RKO (cell line): ENCODE measurements at places on chromosomes 3 and 15.

- DNase-seq = no peak
These were observed 225.1 kb upstream of the NDN start for GRCh38 chr15:23912191-23912590.

- DNase-seq = no peak
These were observed 3.8 kb upstream of the MYRIP start for GRCh38 chr3:39805650-39806049.

DNA sequence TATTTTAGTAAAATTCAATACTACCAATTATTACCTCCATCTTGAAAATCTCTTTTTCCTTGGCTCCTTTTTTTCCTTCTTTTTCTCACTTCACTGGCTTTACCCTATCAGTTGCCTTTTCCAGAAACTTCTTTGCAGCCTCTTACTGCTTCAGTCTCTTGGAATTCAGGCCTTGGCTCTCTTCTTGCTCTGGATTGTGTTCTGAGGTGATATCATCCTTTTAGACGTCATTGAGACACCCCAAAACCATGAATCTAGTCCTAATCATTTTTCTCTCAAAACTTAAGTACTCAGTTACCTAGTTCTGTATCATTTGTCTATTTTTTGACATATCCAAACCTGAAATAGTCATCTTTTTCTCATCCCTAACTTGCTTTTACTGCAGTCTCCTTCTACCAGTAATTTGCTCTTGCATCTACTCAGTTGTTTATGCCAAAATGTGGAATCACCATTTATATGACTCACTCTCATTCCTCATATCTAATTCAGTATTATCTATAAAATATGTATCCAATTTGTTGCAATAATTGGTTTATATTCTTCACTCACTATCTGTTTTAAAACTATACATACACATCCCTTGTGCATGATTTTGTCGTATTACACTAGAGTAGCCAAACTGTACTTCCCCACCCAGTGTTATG, 703.2 kb upstream of the CCDC54 start:
- DNase-seq = no peak

DNA sequence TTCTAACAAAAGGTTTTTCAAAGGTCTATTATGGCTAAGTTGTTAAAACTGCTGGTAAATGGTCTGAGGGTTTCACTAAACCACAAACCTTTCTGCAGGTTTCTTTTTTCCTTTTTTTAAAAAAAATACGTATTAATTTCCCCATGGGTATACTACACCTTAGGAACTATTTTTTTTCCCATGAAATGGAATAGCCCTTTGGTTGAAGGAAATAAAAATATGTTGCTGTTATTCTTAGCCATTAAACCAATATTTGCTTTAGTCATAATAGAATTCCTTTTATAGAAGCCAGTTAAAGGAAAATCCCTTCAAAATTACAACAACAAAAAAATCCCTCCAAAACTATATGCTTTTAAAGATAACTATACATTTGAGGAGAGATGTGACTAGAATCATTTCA, 1303.3 kb downstream of the ROBO2 start:
- DNase-seq = no peak

DNA sequence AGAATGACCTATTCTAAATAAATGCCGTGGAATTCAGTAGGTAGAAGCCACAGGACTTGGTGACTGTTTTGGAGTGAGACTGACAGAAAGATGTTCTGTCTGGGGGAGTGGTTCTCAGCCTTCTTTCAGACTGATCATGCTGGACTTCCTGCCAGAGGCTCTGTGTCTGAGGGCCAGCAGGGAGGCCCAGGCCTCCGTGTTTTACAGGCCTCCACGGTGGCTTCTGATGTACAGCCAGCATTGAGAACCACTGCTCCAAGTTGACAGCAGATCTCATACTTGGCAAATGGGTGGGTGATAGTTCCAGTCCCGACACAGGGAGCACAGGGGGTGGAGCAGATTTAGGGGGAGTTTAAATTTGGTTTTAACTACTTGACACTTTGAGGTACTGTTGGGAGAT, 6.7 kb upstream of the PIGZ start:
- DNase-seq = no peak

GRCh38 chr3:155853214-155854140, 750 bp downstream of the SLC33A1 start:
- peak; percentile 51 for DNase-seq

- no peak for DNase-seq
These were observed 292.4 kb upstream of the SOX14 start for GRCh38 chr3:137471558-137472204.

DNA sequence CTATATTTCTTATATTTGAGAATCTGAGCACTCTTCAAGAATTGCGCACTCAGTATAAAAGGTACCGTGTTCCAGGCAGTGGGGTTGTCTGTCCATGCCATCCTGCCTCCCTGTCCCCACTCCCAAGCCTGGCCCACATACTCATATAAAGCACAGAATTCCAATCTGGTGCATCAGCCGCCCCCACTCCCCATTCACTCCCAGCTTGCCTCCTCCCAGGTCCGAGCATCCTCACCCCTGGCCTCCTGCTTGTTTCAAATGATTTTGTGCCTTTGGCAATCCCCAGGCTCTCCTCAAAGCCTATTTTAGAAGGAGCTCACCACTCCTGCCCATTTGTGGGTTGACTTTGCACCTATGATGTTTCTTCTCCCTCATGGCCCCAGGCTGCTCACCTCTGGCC, 22.2 kb upstream of the IGF1R start:
- no peak for DNase-seq

GRCh38 chr15:48059791-48060190, 61.0 kb upstream of the SLC24A5 start:
- DNase-seq = no peak

DNA sequence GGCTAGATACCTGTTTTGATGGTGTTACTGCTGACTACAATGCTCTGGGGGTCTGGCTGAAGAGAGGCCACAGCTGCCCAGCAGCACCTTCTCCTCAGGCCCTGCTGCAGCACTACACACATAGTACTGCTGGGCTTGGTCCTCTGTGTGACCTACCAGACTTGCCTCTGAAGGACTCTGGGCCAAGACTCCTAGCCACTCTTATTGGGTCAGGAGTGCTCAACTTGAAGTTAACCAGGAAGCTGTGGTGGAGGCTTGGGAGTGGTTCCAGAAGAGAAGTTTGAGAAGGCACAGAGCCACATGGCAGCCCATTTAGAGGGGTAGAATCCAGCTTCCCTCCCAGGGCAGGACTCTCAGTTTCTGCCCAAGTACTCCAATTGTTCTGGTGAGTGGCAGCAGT, 16.6 kb downstream of the ELP6 start:
- no peak for DNase-seq

DNA sequence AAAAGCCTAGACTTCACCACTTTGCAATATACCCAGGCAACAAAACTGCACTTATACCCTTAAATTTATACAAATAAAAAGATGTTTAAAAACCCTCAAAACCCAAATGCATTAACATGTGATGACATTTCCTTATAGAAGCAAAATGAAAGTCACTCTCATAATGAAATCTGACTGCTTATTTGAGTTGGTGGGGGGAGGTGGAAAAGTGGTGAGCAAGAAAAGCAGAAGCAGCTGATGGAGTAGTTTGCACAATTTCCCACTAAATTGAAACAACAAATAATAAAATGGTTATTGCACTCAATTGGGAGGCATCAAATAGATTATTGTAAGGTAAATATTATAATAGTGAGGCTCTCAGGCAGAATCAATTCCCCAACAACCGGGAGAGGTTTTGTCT, 54.0 kb upstream of the GADL1 start:
- no peak for DNase-seq

DNA sequence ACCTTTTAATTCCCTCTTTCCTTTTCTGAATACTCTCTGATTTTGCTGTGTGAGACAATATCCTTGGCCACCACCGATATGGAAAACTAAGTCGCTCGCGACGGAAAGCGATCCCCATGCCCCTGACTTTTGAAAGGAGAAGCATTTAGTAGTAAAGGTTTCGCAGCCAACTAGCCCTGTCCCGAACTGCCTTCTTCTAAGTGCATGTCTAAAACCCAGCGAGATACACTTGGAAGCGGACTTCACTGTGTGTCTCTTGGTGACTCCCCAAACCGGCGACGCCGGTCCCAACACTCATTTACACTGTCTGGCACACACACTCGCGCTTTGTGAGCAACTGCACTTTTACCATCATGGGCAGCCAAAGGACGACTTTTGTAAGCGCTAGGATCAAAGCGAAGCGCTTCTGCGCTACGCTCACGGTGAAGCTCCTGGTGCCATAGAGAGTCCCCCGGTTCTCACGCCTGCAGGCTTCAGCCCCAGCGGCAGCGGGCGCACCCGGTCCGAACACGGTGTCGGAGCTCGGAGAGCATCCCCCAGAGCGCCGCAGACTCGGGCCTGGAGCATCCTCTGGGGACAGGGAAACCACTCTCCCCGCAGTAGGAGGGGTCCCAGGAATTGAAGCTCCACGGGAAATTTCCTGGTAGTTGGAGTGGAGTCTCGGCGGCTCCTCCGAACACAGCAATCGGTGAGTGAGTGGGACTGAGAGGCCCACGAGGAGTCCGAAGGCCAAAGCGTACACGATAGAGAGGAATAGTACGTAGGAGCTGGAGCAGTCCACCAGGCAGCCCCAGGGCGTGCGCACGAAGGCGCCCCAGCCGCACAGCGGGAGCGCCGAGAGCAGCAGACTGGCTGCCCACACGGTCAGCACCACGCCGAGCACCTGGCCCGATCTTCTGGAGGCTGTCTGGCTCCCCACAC, 1.4 kb downstream of the GPR149 start:
- DNase-seq = no peak

- peak; percentile 42 for DNase-seq
These were observed 938 bp downstream of the DZIP3 start for GRCh38 chr3:108590460-108590859.

DNA sequence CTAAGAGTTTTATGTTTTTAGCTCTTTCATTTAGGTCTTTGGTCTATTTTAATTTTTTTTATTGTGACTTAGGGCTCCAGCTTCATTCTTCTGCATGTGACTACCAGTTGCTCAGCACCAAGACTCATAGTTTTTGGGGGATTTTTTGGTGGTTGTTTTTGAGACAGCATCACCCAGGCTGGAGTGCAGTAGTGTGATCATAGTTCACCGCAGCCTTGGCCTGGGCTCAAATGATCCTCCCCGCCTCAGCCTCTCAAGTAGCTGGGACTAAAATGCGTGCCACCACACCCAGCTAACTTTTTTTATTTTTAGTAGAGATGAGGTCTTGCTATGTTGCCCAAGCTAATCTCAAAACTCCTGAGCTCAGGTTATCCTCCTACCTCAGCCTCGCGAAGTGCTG, 19.4 kb downstream of the CDV3 start:
- DNase-seq = no peak

- peak; percentile 18 for DNase-seq
These were observed 287.8 kb upstream of the UMPS start for GRCh38 chr3:124442463-124442862.

DNA sequence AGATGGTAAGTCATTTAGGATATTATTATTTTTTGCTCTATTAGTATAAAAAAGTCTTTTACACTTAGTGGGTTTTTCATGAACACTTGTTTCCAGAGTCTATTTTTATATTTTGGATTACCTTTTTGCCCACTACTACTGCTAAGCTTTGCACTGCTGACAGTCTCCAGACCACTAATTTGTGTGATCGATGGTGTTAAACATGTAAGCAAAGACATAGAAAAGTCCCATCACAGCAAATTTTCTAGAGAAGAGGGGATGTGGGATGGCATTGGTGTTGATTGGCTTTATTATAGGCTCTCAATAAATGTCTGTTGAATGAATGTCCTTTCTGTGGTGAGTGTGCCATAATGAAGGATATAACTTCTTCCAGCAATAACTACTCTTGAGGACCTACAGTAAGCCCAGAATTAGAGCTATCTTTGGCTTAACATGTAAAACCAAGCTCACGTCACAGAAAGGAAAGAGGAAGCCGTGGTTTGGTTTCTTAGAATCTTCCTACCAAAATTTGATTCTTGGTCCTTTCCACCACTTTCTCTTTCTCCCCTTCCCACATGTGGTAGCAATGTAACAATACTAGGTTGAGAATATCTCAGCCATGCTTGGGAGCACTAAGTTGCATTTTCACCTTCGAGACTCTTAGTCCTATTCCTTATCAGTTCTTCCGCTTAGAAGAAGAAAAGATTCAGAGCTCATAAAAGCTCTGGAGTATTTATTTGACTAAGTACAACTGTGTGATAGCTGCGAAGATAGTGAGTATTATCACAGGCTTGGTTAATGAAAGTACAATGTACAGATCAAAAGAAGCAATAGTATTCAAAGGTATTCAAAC, 90.6 kb upstream of the UMPS start:
- DNase-seq = no peak

- no peak for DNase-seq
These were observed 154.0 kb upstream of the THBS1 start for GRCh38 chr15:39426552-39427532.

DNA sequence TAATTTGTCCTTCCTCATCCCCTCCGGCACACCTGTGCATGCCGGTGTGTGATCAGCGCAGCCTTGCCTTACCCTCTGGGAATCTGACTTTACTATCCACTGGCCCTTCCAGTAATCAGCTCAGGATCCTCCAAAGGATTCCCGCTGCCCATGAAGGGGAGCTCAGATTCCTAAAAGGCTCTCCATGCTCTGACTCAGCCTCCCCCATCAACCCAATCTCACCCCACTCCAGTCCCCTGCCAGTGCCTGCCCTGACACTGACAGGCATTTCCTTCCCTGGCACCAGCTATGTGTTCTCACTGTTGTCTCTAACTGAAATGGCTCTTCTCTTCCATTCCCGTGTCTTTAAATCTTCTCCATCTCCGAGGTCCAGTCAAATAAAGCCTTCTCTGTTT, 7.3 kb upstream of the BCL2A1 start:
- no peak for DNase-seq

GRCh38 chr3:14452740-14453710, 50.6 kb downstream of the SLC6A6 start:
- DNase-seq = no peak

DNA sequence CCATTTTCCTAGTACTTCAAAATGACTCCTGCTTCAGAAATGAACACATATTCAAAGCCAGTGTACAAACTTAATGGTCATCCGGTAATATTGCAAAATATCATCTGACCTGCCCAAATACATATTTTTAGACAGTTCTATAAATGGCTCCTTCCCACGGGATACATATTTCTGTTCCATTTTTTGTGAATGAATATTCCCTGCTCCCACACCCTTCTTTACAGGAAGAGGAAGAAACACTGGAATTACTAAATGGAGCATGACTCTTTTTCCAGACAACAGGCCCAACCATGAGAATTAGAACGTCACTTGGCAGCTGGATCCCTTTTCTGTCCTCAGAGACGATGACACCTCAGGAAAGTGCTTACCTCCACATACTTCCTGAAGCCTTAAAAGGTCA, 38.0 kb upstream of the CBLB start:
- DNase-seq = peak; percentile 30

DNA sequence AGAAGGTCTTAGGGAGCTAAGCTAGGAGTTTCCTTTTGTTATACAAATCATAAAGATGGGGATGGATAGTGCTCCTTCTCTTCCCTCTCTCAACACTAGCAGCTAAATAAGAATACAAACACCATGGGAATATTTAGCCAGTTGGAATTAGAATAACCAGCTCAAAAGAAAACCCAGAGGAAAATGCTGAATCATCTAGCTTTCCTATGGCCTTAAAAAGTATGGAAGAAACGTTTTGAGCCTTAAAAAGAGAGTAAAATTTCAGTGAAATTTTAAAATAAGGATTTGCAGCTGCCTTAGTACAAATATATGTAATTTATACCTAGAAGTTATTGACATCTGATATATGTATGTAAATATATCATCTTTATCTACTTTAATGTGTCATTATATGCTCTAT, 245.8 kb downstream of the STXBP5L start:
- no peak for DNase-seq

- DNase-seq = peak; percentile 5
These were observed 241.7 kb downstream of the FEZF2 start for GRCh38 chr3:62131620-62132019.

GRCh38 chr3:9800529-9800928, 7.6 kb downstream of the ARPC4 start:
- no peak for DNase-seq

GRCh38 chr15:48501208-48501607, 144.3 kb downstream of the FBN1 start:
- no peak for DNase-seq
